Bone marrow (tissue), 2 donors: ENCODE measurements at places on chromosomes 12 and 14.
A peak's percentile ranks its signal among the peaks of the same experiment; 100 is the strongest.

- DNase-seq, result no peak
These were observed 59.9 kb downstream of the GPR68 start for GRCh38 chr14:91184559-91184958.

DNA sequence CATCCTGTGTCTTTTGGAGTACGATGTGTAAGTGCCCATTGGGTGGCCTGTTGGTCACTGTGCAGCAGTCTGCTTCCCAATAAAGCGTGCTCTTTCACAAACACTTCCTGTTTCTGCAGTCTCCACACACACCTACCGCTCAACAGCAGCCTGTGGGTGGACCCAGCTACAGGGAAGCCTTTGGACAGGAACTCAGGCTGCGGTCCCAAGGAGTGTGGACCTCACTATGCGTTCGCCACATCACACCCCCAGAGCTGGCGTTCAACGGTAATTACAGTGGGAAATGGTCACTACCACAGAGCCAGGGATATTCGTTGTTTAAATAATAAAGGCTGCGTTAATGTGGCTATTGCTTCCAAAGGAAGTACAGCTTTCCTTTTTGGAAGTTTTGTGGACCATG, 16.2 kb downstream of the PSMC1 start:
- DNase-seq, result no peak

GRCh38 chr14:54564868-54565784, 1.8 kb upstream of the SAMD4A start:
- no peak for DNase-seq

GRCh38 chr12:124766727-124767065, 97.0 kb downstream of the SCARB1 start:
- DNase-seq, result no peak

- DNase-seq, result no peak
These were observed 52.6 kb upstream of the CISTR start for GRCh38 chr12:53804429-53804828.

GRCh38 chr12:13171921-13172859, 24.3 kb upstream of the EMP1 start:
- DNase-seq, result no peak

DNA sequence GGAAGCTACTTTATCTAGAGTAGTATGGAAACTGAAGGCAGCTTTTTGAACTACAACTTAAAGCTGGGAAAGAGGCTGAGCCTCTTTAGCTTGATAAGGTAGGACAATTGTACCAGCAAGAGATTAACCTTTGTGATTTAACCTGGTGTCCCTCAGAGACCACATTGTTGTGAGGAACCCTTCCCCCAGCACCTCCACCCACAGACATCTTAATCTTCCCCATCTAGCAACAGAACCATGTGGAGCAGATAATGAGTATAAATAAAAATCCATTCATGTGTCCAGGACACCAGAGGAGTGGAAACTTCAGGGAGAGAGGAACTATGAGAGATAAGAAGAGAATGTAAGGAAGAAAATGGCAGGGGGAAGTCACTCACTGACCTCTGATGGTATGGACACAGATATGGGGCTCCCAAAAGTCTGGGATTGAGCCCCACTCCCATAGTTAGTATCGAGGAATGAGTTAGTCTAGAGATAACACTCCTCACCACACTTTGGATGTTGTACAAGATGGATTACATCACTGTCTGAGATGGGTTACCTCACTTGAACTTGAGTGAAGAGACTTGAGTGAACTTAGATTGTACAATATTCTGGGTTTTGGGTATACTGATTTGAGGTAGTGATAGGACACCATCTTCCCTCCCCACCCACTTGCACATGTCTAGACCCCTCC, 33.9 kb upstream of the SLC38A2 start:
- DNase-seq, result no peak

- DNase-seq, result peak; percentile 78
These were observed 14.6 kb upstream of the PNMA1 start for GRCh38 chr14:73728717-73729330.

DNA sequence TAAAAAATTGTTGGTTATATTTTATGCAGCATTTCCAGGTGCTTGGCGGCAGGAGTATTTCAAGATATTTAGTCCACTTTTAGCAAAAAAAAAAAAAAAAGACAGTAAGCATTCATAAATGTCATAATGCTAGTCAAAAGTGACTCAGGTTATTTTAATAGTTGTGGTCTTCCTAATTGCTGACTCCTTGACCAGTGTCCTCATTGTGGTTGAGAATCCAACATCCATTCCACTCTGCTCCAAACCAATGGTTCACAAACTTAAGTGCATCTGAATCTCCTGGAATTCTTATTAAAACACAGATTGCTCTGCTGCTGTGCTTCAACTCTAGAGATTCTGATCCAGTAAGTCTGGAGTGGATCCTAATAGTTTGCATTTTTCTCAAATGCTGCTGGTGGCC, 71.4 kb downstream of the AKAP6 start:
- no peak for DNase-seq

DNA sequence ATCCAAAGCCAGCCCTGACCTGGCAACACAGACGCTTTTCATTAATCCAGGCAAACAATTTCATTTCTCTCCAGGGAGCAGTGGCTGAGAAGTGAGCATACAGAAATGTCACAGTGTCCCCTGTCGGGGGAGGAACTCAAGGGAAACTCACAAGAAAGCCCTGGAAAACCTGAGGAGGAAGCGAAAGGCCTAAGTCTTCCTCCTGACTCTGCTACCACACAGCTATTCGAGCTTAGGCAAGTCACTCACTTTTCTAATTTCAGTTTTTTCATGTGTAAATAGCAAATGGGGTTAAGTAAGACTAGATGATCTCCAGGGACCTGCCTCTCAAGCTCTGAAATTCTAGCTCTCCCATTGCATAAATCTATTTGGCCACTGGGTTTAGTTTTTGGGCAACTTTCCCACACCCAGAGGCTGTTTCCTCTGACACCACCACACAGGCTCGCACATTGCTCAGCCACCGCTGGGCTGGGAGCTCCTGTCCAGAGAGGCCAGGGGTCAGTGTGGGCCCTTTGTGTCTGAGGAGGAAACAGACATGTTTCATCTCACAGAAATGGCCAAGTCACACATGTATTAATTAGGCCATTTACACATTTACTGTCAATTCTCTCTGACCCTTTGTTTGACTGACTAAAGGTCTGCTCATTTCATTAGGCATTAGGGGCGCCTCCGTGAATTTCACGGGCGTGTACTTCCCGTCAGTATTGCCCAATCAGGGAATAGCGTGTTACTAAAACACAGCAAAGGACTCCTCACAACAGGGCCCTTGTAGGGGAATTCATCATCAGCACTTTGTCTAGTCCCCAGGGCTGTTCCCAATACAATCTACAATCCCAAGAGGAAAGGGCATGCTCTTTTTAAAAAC, 9.8 kb upstream of the PNMA1 start:
- DNase-seq, result no peak

DNA sequence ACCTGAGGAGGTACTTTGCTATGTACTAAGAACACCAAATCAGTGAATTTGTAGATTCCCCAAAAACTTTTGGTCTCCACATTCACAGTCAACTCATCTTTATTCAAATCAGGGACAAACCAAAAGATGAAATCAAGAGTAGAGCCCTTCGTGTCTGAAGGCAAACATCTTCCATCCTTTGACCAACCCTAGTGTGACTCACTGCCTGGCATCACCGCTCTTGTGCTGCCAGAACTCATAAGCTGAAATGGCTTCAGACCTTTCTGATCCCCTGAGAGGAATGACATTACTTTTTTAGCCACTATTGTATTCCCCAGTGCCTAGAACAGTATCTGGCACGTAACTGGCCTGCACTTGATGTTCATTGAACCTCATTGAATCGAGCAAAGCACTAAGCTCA, 50.1 kb downstream of the GOLGA5 start:
- DNase-seq, result no peak

GRCh38 chr14:77106666-77107065, 8.6 kb downstream of the CIPC start:
- DNase-seq, result no peak

GRCh38 chr14:89455412-89455811, 38.4 kb upstream of the FOXN3 start:
- no peak for DNase-seq

DNA sequence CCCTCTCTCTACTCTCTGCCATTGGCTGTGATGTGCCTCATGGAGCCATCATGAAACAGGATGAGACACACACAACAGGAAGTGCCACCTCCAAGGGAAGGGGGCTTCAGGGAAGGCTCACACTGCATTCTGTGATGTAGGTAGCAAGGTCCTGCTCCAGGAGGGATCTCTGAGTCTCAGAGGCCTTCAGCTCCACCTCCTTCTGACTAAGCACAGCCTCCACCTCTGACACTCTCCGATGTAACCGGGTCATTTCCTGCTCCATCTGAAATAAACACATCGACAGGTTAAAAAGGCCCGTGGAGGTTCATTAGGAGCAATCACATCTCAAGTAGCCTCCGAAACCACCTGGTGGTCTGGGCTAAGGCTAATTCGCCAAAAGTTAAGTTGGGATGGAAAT, 93.3 kb downstream of the CIT start:
- DNase-seq, result no peak

DNA sequence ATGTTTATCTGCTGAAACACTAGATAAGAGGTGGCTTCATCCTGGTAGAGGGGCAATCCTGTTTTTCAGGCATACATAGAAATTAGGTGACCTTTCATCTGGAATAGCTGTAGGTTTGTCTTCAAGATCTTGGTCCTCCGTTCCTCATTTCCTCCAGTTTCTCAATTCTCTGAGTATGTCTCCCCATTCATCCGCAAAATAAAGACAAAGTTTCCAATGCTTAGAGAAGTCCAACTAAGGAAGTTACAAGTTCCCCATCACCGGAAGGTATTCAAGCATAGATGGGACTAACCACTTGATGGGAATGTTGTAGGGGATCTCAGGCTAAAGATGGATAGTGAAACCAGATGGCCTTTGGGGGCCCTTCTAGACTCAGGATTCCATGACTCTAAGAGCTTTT, 34.3 kb downstream of the ERG28 start:
- no peak for DNase-seq

DNA sequence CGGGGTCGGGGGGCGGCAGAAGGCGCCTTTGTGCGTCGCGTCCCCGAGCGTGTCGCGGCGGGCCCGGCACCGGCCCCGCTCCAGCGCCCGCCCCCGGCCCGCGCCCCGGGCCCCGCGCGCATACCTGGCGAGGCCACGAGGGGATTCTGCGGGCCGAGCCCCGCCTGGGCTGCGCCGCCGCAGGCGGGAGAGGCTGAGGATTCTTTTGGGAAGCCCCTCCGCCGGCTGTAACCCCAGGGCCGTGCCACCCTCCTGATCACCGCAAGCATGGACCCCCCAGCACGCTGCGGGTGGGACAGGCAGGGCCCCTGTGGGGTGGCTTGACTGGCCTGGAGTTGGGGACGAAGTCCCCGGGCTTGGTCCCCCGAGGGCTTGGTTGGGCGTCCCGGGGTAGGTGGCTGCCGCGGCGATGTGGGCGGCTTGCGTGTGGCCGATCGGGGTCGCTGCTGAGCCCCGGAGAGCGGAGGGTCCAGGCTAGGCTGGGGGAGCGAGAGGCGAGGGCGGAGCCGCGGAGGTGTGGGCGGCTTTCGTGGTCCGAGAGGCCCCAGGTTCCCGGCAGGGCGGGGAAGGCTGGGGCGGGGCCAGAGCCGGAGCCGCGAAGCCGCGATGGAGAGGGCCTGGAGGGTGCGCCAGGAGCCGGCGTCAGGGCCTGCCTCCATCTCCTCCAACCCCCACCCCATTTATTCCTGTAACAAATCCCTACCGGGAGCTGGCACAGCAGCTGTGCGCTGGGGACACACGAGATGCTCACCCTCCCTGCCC, 28.4 kb upstream of the GPR132 start:
- DNase-seq, result no peak

- no peak for DNase-seq
These were observed 39.8 kb upstream of the PWP1 start for GRCh38 chr12:107645630-107646333.

GRCh38 chr14:61753631-61754030, 8.6 kb upstream of the SNAPC1 start:
- DNase-seq, result no peak

DNA sequence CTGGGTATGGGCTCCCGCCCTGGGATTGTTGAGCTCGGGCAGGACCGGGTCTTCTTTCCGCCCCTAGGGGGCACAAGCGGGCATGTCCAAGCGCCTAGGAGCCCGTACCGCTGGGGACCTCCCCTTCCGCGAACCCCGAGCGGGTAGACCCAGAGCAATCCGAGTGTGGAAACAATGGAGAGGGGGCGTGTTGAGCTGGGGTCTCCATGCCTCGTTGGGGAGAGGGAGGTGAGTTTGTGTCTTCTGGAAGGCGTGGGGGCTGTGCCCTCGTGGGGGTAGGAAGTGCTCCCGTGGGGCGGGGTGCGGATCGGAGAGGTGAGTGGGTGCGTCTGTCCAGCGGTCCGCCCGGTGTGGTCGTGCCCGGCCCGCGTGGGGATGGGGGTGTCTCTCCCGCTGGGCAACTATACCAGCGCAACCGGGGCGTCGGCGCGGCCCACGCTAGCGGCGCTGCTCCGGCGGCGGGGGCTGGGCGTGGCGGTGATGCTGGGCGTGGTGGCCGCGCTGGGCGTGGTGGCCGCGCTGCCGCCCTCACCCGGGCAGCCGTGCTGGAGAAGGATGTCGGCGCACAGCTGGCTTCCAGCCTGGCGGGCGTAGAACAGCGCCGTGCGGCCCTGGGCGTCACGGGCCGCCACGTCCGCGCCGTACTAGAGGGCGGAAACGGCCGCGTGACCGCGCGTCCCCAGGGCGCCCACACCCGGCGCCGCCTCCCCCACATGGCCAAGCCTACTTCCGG, 12.2 kb downstream of the AGAP2 start:
- DNase-seq, result no peak

DNA sequence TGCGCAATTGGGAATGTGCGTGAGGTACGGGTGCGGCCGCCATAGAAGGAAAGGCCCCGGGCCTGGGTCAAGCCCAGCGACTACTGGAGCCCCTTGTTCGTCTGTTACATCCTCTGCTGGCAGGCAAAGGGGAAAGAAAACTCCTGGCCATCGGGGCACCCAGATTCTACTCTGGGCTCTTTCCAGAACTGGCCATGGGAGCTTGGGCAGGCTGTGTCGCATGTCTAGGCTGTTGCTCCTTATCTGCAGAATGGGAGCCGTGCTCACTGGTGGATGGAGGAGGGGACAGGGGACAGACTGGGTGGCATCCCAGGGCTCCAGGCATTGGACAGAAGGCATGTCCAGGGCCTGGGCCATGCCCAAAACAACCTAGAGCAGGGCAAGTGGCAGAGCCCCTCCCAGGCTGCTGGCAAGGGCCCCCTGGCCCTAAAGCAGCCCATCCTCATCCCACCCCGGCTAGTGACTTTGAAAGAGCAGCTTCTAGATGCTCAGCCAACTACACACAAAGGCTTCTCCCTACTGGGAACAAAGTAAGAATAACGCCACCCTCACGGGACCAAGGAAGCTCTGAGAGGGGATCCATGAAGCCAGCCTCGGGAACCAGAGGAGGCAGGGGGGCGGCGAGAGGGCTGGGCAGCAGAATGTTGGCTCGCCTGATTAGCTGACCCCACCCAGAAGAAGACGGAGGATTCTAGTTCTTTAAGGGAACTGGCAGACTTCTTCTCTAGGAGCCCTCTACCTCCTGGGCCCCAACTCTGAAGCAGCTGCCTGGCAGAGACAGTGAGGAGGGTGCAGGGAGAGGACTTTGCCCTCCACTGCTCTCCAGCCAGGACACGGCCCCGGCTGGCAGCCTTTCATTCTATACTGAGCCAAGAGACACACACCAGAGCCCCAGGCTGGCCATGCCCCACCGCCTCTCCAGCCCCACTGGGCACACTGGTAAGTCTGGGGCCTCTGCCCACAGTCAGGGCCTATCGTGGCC, 96.8 kb downstream of the SINHCAF start:
- no peak for DNase-seq

GRCh38 chr12:15697201-15697600, 92.0 kb downstream of the EPS8 start:
- peak; percentile 17 for DNase-seq
